ENCODE measurements at places on chromosomes 6 and 20.

DNA sequence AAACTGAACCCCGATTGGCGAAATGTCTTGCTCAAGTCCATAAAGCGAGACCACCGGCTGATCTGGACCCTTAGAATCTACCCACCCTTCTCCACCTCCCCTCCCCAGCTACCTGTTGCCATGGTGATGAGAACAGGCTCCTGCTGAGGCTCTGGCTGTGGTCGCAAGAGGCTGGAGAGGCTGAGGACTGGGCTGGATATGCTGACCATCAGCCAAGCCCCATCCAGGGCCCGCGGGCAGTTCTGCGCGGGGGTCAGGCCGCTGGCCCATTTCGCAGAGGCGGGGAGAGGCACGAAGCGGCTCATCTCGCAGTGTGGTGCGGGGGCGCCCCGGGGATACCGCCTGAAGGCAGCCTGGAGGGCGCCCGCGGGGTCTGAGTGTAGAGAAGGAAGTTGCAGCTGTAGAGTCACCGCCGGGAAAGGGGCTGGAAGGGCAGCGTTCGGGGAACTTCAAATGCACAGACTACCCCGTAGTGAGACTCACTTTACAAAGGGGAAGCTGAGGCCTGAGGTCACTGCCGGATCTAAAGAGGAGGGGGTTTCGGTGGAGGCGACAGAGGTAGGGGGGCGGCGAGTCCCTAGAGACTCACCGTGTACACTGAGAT, 671 bp downstream of the TAPBP start:
- no peak for DNase-seq

DNA sequence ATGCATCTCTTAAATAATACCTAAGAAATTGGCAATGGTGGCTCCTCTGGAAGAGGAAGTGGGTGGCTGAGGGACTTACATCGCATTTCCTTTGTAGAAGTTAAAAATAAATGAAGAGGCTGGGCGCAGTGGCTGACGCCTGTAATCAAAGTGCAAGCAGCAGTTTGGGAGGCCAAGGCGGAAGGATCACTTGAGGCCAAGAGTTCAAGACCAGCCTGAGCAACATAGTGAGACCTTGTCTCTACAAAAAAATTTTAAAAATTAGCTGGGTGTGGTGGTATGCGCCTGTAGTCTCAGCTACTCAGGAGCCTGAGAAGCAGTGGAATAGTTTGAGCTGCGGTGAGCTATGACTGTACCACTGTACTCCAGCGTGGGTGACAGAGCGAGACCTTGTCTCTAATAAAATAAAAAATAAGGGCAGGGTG, 12.2 kb upstream of the NCOA3 start:
- no peak for DNase-seq

DNA sequence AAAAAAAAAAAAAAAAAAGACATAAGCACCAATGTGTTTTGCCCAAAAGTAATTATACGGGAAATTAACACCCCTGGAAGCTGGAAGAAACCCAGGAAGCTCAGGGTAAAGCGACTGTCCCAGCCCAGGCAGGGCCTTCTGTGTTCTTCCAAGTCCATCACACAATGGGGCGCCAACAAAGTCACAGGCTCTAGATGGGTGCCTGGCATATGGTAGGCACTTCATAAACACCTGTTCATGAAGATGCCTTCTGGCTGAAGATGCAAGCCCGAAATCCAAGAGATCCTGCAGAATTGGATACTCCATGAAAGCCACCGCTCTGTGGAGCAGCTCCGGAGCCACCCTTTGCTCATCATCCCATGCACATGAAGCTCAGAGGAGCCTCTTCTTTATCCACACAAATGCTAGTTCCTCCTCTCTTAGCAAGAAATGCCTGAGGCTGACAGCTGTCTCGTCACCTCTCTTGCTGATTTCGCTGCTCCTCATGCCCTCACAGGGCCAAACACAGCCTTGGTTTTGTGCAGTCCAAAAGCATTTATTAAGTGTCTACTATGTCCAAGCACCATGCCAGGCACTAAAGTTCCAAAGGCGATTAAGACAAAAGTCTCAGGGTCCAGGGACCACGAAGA, 76.6 kb downstream of the TRERF1 start:
- no peak for DNase-seq

DNA sequence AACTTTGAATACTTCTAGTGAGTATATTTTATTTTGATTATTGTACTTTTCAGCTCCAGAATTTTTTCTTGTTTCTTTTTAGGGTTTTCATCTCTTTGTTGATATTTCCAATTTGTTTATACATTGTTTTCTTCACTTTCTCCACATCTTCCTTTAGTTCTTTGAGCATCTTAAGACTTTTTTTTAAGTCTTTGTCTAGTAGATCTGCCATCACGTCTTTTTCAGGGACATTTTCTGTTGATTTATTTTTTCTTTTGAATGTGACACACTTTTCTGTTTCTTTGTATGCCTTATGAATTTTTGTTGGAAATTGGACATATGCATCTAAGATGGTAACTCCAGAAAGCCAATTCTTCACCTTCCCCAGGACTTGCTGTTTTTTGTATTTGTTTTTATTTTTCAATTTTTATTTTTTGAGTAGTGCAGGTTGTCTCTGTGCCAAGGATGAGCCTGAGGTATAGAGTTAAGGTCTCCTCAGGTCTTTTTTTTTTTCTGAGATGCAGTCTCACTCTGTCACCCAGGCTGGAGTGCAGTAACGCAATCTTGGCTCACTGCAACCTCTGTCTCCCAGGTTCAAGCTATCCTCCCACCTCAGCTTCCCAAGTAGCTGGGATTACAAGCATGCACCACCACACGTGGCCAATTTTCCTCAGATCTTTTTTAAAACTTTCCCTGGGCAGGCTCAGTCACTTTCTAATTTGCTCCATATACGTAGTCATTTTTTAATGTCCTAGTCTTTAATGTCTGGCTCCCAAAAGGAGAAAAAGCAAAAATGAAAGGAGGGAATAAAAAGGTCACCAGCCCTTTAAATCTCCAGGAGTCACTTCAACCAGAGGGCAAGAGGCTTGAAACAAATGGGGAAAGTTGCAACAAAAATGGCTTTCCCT, 6.7 kb upstream of the CMTR1 start:
- no peak for DNase-seq

DNA sequence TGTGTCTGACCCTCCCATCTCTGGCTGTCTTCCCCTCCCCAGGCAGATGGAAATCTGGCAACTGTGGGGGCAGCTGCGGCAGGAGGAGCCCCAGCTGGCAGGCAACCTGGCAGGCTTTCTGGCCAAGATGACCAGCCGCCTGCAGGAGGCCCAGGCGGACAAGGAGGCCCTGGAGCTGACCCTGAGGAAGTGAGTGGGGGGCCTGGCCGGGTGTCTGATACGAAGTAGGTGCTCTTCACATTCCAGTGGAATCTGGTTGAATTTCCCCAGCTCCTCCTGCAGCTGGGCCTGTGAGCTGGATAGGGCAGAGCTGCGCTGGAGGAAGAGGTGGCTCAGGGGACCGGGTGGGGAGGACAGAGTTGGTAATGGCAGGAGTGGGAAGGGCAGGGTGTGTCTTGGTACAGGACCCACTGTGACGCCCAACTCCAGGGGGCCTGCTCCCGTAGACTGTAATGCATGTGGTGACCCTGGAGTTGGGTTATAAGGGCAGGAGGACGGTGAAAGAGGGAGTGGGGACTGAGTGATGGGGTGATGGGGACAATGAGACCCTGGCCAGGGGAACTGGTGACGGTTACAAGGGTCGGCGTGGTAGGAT, 19.7 kb downstream of the RAB44 start:
- DNase-seq = no peak

DNA sequence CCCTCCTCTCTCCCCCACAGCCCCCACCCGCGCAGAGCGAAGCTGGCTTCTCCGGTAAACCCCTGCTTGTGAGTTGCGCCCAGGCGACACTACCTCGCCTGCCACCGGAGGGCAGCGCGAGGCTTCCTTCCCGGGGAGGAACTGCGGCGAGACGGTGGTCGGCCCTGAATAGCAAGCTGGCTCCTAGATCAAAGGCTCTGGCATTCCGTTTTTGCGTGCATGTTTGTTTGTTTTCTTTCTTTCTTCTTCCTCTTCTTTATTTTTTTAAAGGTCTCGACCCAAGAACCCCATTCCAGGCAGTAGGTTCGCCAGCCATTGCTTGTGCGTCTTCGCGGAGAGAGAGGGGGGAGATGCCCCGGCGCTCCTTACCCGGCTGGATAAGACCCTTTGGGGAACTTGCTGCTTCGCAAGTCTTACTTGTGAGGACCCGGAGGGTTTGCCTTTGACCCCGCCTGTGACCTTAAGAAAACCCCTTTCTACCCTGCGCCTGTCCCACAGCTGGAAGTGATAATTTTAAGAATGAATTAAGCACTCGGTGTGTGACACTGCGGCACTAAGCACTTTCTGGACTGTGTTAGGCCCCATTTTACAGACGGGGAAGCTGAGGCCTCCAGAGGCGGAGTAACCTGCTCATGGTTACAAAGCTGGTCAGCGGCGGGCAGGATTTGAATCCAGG, 92.7 kb upstream of the SIRPA start:
- DNase-seq = no peak
